Thyroid gland (tissue), 4 donors: ENCODE measurements at places on chromosomes 13 and 19. TPM values are rescaled to one million over a fixed set of nuclear protein-coding genes. Genes with fewer than 3 reads are reported as not detected.
A peak's percentile ranks its signal among the peaks of the same experiment; 100 is the strongest.

The LILRA5 gene
- total RNA-seq: 0.45 TPM

The FGF9 gene
- total RNA-seq: 0.46 TPM

DNA sequence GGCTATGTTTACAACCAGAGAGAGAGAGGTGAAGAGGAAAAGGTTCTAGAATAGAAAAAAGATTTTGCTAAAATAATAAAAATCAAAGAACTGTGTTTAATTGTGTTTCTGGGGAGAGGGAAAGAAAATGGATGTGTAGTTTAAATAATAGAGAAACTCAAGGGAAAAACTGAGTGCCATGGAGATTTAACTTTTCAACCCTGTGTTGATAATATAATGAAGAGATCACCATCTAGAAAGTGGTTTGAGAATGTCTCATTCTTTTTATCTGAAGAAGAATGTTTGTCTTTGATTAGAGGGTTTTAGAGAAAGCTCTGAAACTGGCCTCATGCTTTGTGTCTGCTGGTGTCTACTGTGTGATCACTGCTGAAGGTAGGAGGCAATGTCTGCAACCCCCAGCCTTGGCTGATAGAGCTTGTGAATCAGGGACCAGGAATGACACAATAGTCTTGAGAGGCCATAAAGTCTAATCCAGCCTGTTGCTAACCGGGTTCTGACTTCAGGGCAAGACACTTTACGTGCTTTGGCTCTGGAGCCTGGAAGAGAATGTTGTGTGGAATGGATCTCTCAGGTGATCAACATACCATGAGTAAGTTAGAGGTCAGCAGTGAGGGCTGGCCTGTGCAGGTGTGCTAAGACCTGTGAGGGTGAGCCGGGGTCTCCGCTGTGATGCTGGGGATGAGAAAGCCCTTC, 5.4 kb downstream of the COL4A2 start:
- no peak for DNase-seq

GRCh38 chr19:12574036-12574435, 22.8 kb upstream of the ZNF564 start:
- no peak for DNase-seq

DNA sequence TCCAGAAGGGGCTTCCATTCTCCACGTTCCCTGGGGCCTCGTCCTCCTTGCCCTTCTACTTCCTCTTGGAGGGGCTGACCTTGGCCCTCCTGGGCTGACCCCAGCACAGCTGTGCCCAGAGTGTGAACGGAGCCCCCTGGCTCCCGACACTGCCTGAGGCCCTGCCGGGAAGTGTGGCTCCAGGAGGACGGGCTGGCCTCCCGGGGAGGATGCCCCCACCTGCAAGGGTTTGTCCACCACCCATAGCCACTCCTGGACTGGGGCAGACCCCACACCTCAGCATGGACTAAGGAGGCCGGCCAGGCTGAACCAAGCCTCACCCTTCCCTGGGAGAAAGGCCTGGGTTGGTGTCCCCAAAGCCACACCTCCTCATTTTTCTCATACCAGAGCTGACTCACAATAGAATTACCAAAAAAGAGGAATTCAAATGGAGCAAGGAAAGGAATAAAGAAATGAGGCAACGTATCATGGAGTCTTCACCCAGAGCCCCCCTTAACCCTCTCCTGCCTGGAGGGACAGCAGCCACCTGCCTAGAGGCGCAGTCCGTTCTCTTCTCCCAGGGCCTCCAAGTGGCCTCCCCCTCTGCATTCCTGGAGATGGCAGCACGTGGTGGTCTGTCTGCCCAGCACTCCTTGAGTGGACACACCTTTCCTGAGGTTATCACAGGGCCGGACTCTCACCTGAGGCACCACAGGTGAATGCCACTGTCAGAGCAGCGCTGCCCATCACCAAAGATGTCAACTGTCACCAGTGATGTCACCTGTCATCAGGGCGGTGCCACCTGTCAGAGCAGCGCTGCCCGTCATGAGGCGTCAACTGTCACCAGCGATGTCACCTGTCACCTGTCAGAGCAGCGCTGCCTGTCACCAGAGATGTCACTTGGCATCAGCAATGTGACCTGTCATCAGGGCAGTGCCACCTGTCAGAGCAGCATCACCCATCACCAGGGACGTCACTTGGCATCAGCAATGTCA, 3.1 kb upstream of the C13orf46 start:
- DNase-seq: peak; percentile 66

DNA sequence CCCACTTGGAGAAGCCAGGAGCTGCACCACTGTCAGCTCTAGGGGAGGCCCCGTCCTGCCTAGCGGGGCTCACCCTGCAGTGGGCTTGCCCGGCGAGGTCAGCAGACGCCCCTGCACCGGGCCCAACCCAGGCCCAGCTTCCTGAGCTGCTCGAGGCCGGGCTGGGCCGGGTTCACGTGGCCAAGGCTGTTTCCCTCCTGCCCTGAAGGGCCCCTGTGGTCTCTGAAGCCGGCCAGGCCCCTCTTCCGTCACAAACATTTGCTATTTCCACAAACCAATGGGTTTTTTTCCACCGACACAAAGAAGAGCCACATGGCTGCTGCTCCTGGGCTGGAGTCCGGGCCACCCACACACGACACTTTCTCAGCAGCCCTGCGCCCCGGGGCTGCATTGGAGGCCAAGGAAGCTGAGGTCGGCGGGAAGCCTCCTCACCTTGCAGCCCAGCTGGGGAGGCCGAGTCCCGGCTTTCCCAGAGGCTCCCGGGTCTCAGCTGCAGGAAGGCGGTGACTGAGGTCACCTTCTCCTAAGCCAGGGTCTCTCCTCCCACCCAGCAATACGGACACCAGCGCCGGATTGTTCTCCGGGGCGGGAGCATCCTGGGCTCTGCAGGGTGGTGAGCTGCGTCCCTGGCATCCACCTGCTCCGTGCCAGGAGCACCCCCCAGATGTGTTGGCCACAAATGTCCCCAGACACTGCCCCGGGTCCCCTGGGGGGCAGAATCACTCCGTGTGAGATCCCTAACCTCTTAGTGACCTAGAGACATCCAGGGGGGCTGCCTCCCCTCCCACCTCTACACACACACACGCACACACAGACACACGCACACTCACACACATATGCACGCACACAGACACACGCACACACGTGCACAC, 80.5 kb downstream of the GADD45B start:
- no peak for DNase-seq

DNA sequence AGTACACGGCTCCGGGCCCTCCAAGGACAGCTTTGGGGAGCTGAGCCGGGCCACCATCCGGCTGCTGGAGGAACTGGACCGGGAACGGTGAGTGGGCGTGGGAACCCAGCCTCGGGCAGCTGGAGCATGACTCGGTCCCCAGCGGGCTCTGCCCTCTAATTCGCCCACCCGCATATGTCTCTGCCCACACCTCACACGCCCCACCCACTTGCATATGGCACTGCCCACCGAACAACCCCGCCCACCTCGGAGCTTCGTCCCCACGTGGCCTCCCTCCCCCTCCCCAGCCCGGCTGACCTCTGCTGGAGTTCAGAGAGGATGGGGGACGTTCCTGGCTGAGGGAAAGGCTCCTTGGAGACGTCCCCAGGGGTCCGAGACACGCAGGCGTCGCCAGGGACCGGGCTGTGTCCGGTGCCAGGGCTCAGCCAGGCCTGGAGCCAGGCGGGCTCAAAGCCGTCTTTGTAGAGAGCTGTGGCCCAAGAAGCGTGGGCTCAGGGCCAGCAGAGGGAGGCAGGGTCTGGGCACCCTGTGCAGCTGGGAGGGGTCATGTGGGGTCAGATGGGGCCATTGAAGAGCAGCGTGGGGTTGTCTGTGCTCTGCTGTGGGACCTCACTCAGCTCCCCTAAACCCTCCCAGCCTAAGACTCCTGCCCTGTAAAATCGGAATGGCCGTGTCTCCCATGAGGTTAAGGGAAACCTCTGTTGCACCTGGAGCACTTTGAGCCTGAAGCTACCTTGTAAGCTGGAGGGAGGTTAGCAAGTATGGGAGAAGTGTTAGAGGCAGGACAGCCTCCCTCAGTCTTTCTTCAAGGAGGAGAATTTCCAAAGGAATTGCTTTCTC, 3.8 kb downstream of the APC2 start:
- DNase-seq: peak; percentile 19
